ENCODE measurements at places on chromosomes 2 and 18.

GRCh38 chr2:85453571-85453970, 35.1 kb downstream of the SH2D6 start:
- no peak for DNase-seq

GRCh38 chr2:25347205-25347815, 5.6 kb upstream of the DNMT3A start:
- DNase-seq = no peak

- no peak for DNase-seq
Measured at GRCh38 chr2:131154647-131155046, 49.5 kb downstream of the PLEKHB2 start.

GRCh38 chr2:19491796-19492195, 133.4 kb upstream of the OSR1 start:
- no peak for DNase-seq

DNA sequence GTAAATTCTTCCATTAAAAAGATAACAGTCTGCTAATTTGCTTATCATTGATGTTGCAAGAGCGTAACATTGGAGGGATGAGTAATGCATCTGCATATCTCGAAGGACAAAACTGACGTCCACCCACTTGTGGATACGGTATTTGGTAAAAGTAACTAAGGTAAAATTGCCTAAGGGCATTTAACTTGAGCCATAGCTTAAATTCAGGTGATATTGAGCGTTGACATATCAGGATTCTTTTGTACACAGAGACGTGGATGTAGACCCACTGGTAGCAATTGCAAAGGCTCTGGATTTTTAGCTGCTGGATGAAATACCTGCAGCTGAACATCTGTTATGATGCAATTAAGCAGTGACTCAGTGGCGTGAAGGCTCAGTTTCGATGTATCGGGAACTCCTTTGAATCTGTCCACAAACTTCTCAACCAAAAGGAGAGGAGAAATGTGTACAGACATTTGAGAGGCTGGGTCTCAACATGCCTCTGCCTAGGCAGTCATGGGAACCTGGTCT, 119.3 kb downstream of the SPTBN1 start:
- no peak for DNase-seq

- no peak for DNase-seq
Measured at GRCh38 chr2:177328056-177328455, 63.5 kb upstream of the NFE2L2 start.

All from iPS DF 19.7 (cell line).